ENCODE measurements at places on chromosomes 5 and 9.
A peak's percentile ranks its signal among the peaks of the same experiment; 100 is the strongest.

DNA sequence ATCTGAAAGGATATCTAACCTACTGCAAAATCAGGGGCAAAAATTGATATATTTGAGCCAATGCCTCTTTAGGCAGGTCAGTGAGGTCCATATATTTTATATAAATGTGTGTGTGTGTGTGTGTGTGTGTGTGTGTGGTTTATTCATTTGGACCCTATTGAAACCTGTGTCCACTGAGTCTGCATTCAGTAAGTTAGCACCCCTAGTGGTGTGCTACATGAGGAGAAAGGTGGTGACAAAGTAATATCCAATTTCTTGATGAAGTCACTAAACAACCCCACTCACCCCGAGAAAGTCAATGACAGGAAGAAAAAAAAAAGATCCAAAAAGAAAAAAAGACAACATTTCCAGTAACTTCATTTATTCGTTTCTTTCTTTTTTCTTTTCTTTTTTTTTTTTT lies 4.1 kb downstream of the FBXW11 start:
- DNase-seq, result peak; percentile 23

GRCh38 chr9:35518981-35519679 lies 29.2 kb downstream of the RUSC2 start:
- no peak for DNase-seq

GRCh38 chr5:112883192-112883591 lies 22.1 kb downstream of the SRP19 start:
- no peak for DNase-seq

- DNase-seq, result no peak
Observed at GRCh38 chr9:135857371-135857786, 50.0 kb downstream of the CAMSAP1 start.

- no peak for DNase-seq
Observed at GRCh38 chr5:89211836-89212235, 328.9 kb upstream of the MEF2C start.

DNA sequence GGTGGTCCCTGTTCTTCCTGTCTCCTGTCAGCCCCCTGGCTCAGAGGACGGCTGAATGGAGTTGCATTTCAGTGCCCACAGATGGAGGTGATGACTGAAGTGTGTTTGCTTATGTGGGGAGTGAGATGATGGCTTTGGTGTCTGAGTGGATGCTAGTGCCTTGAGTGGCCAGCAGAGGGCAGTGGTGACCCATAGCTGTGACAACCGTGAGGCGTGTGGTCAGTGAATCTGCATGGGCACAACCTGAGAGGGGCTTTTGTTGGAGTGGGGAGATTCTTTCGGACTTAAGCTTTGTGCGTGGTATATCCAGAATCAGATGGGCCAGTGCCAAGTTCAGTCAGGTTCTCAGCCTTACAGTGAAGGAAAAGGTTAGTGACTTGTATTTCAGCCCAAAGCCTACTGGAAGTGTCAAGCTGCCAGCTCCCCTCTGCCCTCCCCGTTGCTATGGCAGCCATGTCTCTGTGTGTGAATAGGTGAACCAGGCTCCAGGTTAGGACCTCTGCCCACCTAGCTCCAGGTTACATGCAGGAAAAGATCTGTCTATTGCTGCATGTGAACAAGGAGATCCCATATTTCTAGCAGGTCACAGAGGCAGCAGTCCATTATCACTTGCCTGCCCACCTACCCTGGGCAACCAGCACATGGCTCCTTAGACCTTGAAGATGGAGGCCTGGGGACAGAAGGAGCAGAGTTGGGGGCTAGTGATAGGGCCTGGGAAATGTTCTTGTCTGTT lies 14.7 kb upstream of the CXXC5 start:
- peak; percentile 80 for DNase-seq

- no peak for DNase-seq
Observed at GRCh38 chr9:17942498-17942897, 363.6 kb downstream of the SH3GL2 start.

DNA sequence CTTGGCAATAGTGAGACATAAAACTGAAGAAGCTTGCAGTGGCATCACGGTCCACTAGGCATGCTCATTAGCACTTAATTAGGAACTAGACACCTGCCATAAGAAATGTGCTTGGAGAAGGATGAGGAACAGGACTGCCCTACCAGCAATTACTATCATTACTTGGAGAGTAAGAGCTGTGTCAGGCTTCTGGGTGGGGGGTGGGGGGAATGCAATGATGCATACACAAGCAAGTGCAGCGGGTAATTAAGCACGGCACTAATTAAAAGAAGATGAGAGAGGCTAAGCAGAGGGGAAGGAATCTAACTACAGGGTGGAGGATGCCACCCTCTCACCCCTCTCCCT lies 53.1 kb downstream of the TLE1 start:
- no peak for DNase-seq

DNA sequence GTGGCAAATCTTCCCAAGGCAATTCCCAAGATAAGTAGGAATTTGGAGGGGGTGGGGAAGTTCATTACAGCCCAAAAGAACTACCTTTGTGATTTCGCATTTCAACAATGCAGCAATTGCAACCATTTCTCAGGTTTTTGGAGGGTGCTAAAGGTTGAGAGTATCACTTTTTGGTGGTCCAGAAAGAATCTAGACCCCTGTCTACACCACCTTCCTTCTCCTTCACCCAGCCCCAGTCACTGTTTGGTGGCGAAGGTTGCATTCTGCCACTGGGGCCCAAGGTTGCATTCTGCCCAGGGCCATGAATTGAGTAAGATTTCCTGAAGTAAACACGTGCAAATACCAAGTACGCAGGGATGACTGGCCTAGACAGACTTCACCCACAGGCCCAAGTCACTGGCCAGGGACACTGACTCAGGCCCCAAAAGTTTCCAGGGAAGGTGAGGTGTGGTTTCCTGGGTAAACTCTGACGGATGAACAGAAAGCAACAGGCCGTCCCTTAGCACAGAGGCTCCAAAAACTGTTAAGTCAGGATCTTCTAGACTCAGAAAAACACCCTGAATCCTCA lies 5.7 kb downstream of the PDE6A start:
- no peak for DNase-seq

DNA sequence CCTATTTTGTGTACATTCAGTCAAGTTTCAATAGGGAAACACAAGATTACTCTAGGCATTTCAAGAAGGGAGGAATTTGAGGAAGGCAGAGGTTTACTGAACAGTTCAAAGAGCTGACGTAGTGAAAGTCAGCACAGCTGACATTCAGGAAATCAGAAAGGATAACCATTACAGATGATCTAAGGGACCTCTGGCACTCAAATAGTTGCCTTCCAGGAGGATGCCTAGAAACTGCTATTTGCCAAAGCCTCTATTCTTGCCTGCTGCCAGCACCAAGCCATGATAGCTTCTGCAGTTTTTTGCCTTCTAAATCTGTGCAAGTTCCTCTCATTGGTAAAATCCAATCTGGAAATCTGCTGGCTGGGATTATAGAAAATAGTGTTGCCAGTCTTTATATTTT lies 373.1 kb downstream of the CSNK1G3 start:
- no peak for DNase-seq

All from SK-N-DZ (cell line).